ENCODE measurements at places on chromosomes 1 and 21.

DNA sequence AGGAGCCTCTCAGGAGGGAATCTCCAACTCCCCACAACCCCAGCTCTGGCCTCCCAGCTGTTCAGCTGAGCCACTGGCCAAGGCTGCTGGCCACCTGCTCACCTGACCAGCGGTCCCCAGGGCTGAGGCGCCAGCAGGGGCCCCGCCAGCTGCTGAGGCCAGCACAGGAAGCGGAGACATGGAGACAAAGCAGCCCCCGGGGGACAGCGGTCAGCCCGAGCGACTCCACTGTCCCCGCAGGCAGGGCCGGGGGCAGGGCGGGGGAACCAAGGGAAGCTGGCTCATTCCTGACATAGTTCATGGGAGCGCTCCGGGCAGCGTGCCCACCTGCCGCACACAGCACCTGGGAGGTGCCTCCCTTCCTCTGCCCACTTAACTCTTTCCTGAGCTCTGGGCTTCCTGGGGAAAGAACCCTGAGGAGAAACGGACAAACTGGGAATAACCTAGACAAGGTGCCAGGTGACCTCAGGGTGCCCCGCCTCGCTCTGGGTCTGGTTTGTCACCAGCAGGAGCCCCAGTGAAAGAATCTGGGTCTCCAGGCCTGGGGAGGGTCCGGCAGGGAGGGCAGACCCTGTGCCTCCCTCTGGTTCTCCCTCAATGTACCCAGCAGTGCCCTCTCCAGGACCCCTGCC lies 10.7 kb downstream of the EPHA2 start:
- DNase-seq = no peak

DNA sequence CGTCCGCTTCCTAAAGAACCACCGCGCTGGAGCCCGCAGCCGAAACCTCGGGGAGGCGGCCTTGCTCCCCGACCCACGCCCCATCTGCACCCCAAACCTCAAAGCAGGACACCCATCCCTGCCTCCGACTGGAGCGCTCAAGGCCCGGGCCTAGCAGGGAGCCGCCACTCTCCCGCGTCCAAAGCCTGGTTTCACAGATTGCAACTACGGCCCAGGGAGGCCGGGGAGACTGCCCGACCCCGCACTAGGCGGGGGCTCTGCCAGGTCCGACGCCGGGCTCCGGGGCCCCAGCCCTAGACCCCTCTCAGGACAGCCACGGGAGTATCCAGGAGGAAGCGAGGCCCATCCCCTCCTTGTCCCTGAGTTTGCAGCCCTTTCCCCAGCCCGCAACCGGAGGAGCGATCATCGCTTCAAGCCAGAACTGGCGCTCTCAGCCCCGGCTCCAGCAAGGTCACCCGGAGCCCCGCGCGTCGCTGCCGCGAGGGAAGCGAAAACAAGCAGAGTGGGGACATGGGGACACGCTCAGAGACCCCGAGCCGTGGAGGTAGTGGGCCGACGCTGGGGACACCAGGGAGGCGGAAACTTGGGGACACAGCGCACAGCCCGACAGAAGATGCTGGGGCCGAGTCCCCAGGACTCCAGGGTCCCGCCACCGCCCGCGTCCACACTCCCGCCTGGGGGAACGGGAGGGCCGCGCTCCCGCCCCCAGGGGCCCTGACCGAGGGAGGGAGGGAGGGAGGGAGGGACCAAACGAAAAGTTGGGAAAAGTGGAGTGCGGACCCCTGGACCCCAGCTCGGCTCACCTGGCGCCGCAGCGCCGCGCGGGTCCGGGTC lies 433 bp downstream of the TMEM200B start:
- peak; percentile 55 for DNase-seq

- DNase-seq = no peak
Measured at GRCh38 chr1:109368464-109368863, 29.3 kb downstream of the SORT1 start.

DNA sequence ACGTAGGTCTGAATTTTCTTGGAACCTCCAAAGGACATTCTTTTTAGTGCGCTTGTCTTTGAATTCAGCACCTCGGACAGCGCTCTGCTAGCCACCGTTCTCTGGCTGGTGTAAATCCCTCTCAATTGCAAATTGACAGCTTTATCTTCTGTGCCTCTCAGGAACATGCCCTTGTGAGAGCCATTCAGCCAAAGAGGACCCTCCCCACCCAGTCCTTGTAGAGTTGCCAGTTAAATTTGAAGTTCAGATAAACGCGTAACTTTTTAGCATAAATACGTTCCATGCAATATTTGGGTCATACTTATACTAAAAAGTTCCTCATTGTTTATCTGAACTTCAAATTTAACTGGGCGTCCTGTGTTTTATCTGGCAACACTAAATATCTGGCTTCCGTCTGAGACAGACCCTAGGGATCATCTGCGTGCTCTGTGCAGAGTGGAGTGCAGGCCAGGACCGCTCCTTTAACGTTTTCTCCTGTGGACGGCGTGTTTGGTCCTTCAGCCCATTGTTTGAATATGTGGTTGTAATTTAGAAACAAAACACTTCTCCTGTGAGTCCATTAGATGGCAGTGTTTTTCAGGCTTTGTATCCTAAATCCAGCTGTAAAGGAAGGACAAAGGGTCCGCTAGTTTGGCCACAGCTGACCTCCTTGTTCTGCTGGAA lies 7.0 kb downstream of the KCNAB2 start:
- peak; percentile 94 for DNase-seq

- no peak for DNase-seq
Measured at GRCh38 chr1:8109216-8109615, 83.1 kb upstream of the ERRFI1 start.

- DNase-seq = no peak
Measured at GRCh38 chr1:172697534-172698002, 38.7 kb downstream of the FASLG start.

DNA sequence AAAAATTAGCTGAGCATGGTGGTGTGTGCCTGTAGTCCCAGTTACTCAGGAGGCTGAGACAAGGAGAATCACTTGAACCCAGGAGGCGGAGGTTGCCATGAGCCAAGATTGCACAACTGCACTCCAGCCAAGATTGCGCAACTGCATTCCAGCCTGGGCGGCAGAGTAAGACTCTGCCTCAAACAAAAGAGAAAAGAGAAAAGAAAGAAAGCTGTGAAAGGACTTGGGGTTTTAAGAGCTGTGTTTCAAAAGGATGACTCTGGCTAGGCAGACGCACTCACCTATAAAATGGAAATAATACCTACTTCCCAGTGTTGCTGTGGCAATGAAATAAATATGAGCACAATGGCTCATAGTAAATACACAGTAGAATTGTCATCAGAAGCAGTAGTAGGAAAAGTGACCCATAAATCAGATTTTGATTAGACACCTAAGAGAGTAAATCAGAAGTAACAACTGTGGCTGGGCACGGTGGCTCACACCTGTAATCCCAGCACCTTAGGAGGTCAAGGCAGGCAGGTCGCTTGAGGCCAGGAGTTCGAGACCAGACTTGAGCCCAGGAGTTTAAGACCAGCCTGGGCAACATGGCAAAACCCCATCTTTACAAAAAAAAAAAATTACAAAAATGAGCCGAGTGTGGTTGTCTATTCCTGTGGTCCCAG lies 45.9 kb upstream of the PUM1 start:
- no peak for DNase-seq

DNA sequence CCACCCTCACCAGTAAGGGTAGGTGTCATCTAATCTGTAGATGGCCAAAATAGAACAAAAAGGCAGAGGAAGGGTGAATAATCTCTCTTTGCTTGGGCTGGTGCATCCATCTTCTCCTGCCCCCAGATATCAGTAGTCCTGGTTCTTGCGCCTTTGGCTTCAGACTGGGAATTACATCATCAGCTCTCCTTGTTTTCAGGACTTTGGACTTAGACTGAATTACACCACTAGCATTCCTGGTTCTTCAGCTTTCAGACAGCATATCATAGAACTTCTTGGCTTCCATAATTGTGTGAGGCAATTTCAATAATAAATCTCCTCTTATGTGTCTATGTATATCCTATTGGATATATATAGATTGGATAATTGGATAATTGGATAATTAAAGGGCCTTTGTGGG lies 403.0 kb upstream of the USP24 start:
- no peak for DNase-seq

DNA sequence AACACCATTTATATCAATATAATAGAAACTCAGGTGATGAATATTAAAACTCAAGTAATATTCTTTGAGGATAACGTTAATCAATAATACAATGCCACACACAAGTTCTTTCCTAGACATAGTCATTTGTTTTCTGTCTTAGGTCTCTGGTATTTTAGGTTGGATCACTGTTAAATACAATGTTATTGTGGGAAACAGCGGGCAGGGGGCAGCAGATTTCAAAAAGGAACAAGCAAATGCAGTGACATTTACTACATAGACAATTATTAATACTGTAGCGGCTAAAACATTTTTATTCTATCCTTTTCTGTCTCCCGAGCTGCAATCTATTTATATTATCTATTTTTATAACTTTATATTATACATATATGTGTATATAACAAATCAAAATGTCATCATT lies 186.4 kb upstream of the ZNHIT6 start:
- DNase-seq = peak; percentile 12

- DNase-seq = no peak
Measured at GRCh38 chr1:243638186-243638585, 211.9 kb downstream of the AKT3 start.

DNA sequence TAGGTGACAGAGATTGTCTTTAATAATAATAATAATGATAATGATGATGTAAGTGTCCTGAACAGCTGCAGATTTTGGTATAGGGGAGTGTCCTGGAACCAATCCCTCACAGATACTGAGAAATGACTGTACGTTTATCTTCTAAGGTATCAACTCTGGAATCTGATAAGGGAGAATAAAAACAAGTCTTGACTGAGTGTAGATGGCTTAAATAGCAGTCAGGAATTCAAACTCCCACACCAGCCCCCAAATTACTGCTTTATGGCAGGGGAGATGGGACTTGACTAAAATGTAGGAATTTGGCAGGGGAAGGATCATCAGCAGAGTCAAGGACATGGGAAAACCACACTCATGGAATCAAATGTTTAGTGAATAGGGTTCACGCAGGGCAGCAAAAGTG lies 6.1 kb upstream of the VHLL start:
- DNase-seq = no peak

DNA sequence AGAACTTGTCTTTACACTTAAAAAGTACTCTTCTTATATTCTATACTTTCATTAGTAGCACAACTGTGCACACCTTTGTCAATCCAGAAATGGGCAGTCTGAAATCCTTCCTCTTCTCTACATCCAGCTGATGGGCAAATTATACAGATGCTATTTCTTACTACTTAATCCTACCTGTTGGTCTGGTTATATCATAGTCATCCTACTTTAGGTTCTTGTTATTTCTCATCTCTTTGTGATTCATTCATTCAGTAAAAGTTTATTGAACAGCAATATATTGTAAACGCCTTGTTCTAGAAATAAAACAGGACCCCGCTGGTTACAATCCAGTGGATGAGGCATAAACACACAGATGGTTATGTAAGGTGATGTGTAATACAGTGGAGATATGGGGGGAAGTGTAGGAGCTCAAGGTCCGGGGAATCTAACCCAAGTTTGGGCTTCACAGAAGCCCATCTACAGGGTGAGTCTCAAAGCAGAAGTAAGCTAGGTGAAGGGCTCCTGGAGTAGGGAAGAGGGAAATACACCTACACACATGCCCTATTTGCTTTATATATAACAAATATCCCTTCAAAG lies 11.8 kb upstream of the FUBP1 start:
- DNase-seq = no peak

- DNase-seq = no peak
Measured at GRCh38 chr1:229249854-229250644, 20.9 kb upstream of the RAB4A start.

- no peak for DNase-seq
Measured at GRCh38 chr1:245686446-245687030, 531.8 kb downstream of the KIF26B start.

GRCh38 chr1:36157973-36158826 lies 2.2 kb downstream of the MAP7D1 start:
- DNase-seq = no peak

GRCh38 chr1:145963265-145964019 lies 933 bp downstream of the ANKRD34A start:
- DNase-seq = no peak

GRCh38 chr1:231973830-231974229 lies 347.2 kb downstream of the DISC1 start:
- no peak for DNase-seq

DNA sequence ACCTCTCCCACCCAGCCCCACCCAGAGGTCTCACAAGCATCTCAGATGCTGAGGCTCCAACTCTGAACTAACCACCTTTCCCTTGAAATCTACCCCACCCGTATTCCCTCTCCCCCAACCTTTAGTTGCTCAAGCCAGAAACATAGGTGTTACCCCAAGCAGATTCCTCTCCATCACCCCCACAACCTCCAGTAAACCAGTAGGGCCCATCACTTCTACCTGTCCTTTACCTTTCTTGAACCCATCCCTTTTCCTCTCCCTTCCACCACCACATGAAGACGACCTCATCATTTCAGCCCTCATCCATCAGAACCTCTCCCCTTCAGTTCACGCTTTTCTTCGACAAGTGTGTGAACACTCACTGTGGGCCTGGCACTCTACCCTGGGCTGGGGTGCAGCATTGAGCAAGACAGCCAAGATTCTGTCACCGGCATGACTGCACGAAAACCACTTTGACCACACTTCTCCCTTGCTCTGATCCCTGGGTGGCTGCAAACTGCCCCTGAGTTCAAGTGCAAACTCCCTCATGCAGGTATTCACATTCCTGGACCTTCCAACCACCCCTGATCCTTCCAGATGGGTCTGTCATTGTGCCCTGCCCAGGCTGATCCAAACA lies 65.5 kb upstream of the LAPTM5 start:
- no peak for DNase-seq

GRCh38 chr1:66777831-66778230 lies 23.2 kb downstream of the INSL5 start:
- DNase-seq = no peak

DNA sequence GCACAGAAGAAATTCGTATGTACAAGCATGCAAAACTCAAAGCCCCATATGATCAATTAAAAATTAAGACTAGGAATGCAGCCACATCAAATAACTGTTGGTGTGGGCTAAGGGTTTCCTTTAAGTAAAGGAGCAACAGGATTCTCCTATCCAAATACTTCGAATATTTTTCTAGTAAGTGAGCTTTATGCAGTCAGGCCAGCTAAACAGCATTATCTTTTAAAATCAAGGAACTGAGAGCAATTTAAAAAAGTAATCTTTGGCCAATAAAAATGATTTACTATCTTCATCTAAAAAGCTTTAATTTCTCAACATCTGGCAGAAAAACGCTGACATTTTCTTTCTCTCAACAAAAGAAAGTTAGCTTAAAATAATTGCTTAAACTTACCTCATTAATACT lies 19.8 kb downstream of the CNN3 start:
- DNase-seq = no peak

- DNase-seq = no peak
Measured at GRCh38 chr1:156080241-156080862, 1.9 kb downstream of the MEX3A start.

- no peak for DNase-seq
Measured at GRCh38 chr1:116194568-116194967, 83.4 kb downstream of the MAB21L3 start.

GRCh38 chr1:179137617-179138255 lies 55.9 kb downstream of the TOR3A start:
- DNase-seq = no peak

- no peak for DNase-seq
Measured at GRCh38 chr1:66400660-66401059, 133.3 kb upstream of the SGIP1 start.

GRCh38 chr1:113197719-113198330 lies 124.8 kb downstream of the LRIG2 start:
- DNase-seq = no peak

Measured in HuH-7 (cell line).